AG04449 (cell line): ENCODE measurements at places on chromosomes 3 and 15.

- no peak for DNase-seq
These were observed 33.0 kb upstream of the AMOTL2 start for GRCh38 chr3:134407239-134407625.

- DNase-seq: no peak
These were observed 4.1 kb upstream of the TGM5 start for GRCh38 chr15:43270676-43271306.

GRCh38 chr3:35241236-35241635 lies 398.1 kb upstream of the ARPP21 start:
- DNase-seq: no peak

DNA sequence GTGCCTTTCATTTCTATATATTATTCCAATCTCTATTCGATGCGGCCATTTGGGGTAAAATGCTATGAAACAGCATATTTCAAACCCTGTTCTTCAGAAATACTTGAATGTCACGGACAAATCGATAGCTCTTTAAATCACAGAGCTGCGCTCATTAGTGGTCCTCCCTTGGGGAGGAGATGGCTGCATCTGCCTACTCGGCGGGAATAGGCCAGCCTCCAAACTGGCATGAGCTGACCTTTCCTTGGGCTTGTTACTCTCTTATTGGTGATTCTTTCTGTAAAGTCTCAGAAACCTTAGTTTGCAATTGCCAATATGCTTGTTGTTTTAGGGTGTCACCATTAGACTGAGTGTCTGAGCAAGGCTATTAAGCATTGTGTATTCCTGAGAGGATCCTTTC lies 120.9 kb downstream of the BDH1 start:
- DNase-seq: no peak

DNA sequence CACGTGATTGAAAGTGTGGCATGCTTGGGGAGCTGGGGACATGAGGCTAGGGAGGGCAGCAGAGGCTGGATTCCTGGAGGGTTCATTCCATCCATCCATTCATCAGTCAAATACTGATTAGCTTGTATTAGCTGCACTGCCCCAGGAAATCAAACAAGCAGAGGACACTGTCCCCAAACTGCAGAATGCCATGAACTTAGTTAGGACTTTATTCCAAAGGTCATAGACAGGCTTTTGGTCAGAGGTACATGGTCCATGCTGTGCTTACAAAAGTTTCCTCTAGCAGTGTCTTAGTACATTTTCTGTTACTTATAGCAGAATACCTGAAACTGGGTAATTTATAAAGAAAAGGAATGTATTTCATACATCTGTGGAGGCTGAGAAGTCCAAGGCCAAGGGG lies 47.7 kb downstream of the LMCD1 start:
- no peak for DNase-seq

- DNase-seq: no peak
These were observed 143.3 kb downstream of the KLF13 start for GRCh38 chr15:31469786-31470525.

DNA sequence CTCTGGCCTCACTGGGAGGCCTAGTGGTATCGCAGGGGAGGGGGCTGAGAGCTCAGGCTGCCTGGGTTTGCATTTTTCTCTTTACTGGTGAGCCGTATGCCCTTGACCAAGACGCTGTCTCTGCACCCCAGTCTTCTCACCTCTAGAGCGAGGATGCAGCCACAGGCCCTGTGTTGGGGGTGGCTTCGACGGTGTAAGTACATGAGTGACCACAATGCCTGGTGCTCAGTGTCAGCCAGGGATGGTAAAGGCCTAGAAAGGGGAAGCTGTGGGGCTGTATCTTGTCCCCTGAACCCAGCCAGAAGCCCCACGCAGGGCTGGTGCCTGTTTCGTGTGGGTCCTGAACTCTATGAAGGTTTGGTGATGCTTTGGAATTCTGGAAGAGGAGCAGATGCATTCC lies 19.8 kb downstream of the SYNM start:
- DNase-seq: no peak

GRCh38 chr3:59246719-59247401 lies 197.0 kb upstream of the CFAP20DC start:
- DNase-seq: no peak

DNA sequence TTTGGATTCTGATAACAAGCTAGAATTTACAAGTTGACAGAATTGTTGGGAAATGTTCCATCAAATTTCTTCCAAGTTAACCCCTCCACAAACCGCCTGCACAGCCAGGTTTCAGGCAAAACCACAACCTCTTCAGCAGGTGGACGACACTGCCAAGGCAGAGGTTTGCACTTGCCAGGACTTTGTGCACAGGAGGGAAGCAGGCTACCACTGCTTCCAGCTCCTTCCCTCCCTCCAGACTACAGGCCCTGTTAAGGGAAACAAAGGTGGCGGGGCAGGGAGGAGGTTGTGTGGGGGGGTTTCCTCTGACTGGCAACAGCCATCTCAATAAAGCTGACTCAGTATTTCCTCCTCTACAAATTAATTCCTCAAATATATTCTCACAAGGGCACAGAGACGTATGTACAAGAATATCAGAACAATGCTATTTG lies 42.2 kb downstream of the TBC1D2B start:
- DNase-seq: no peak

DNA sequence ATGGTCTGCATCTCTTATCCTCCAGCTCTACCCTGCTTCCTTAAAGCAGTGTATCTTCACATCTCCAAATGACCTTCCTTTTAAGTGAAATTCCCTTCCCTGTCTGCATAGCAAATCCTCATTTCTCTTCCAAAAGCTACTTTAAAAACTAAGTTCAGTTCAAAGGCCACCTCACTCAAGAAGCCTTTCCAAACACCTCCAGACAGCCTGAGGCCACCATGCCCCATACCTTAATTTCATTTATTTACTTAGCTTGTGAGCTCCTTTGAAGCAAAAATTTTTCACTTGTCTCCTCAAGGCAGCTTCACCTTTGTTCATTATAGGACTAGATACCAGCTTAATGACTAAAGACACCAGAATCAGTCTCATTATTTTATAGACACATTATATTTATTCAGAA lies 39.4 kb downstream of the PIGB start:
- no peak for DNase-seq
